ENCODE measurements at places on chromosomes 13 and 19.

DNA sequence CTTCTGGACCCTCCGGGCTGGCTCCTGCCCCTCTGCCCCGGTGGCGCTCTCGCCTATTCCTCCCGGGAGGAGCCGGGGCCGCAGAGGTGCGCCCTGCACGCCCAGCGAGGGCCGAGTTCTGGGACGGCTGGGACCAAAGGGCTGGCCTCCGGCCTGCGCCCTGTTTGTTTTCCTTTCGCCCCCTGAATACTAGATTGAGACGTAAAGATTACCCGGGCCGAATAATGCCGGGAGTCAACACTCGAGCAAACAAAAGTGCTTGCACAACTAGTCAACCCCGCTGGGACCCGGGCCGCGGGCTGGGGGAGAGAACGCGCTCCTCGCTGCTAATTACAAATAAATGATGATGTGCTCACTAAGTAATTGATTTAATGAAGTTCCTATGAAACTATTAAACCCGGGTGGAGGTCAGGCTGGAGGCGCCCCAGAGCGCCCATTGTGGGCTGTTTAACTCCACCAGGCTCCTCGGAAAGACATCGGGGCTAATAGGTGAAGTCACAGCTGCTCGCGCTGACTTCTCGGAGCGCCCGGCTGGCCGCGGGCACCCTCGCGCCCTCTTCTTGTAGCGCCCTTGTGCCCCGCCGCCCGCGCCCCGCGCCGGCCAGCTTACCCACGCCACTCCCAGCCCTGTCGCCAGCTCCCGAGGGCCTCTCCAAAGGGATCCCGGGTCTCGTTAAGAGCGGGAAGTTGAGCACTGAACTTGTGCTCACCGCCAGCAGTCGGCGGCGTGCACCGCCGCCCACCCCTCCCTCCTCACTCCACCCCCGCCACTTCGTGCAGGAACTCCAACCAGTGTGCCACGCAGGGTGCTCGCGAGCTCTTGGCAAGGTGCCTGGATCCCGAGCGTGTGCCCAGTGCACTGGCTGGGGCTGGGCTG is 14.9 kb downstream of the ZIC5 start:
- no peak for DNase-seq

DNA sequence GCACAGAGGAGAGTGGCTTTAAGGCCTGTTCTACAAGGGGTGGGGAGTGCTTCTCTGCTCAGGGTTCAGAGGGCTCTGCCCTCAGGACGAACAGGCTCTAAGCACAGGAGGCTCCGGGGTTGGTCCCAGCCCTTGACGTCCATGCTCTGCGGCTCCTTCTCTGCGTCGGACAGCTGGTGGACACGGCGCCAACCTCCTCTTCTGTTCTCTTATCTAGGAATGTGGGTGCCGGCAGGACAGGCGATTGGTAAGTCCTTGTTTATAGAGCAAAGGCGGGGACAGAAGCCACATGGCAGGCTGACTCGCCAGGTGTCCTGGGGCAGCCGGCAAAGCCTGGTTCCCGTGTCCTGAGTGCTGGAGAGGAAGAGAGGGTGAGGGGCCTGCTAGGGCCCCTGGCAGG is 8.4 kb upstream of the RPS15 start:
- DNase-seq = no peak

- DNase-seq = no peak
These were observed at the start of gene PRRG2 for GRCh38 chr19:49581007-49581508. Gene PRRG2 (plus strand): TSS chr19:49581316. CDS start chr19:49583220, 1,904 bp downstream.

DNA sequence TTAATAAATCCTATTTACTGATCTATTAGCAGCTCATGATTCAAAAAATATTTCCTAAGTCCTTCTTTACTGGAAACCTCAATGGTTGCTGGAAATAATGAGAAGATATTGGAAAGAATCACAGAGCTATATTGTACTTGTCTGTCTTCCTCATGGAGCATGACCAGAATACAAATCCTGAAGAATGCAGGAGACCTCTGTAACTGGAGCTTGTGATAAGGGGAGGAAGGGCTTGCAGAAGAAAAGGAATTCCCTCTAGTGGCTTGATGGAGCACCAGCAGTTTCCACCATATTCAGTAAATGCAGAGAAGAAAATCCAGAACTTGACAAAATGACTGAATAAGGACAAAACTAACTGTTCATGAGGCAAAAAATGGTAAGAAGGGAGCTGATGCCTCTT is 1333.1 kb downstream of the EFNB2 start:
- peak; percentile 58 for DNase-seq

DNA sequence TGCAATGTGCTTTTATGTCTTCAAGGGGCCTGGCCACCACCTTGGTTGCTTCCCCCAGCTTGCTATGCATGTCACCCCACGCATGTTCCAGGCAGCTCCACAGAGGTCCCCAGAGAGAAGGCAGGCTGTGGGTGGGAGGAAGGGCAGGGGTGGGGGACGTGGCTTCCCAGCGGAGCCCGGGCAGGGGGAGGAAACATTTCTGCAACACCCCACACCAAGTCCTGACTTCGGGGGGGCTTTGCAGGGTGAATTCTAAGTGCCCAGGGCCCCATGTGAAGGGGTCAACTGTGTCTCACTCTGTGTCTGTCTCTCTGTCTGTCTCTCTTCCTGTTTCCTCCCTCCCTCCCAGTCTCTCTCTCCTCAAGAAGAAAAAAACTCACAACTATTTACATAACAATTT is 39.6 kb downstream of the LTBP4 start:
- DNase-seq = no peak

- no peak for DNase-seq
These were observed 3.0 kb downstream of the KCNC3 start for GRCh38 chr19:50326101-50326664.

GRCh38 chr19:13764101-13764807 is at the start of gene MRI1:
Gene MRI1 (plus strand): TSS chr19:13764522. CDS start chr19:13764589, 67 bp downstream.
- DNase-seq = peak; percentile 83

- DNase-seq = no peak
These were observed 162.8 kb upstream of the SOX1 start for GRCh38 chr13:111904166-111904565.

GRCh38 chr13:21478881-21479808 is 20.0 kb upstream of the ZDHHC20 start:
- peak; percentile 88 for DNase-seq

DNA sequence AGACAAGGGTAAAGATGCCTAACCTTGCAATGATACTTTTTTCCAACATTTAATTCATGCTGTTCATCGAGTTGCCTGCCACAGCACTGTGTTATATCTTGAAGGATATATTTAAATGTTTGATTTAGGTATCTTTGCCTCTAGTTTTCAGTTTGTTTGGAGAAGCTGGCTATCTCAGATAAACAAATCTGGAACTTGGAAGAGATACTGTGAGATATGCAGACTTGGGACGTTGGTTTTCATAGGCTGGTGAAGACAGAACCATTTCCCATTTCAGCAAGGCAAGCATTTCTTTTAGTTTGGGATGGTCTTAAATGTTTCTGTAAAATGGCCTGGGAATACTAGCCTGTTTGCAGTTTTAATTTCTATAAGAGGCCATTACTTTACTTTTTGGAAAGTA is 3.3 kb downstream of the RNASEH2B start:
- DNase-seq = peak; percentile 20

DNA sequence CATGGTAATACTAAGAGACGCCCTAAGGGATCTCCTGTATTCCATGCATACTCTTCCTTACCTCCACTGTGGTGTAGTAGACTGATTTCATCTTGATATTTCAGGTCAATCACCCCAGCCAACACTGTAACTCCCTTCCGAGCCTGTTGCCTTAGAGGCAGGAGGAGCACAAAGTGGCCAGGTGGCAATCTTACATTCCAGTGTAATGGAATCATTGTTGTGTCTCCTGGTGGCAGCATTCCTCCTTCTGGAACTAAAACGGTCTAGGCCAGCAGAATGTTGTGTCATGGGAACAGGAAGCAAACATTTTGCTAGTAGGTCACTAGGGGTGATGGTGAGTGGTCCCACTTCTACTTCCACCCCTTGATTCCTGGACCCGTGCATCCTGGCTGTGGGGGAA is 405.7 kb upstream of the SLC10A2 start:
- no peak for DNase-seq

GRCh38 chr13:109301726-109302125 is 484.7 kb downstream of the IRS2 start:
- no peak for DNase-seq

- DNase-seq = no peak
These were observed 56.6 kb downstream of the COG3 start for GRCh38 chr13:45521297-45521696.

DNA sequence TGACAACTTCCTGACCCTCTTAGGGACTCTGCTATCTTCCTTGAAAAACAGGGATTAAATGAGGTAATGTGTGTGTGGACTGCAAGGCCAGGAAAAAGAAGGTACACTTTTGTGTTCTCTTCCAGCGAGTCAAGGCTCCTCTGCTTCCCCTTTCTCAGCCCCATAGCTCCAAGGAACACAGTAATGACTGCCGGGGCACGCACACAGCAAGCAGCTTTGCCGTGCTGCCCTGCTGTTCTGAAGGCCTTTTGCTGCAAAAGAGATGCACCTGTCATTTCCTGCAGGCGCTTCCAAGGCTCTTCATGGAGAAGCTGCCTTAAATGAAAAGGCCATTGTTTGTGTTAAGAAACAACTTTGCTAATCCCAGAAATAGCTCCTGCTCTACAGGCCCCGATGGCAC is 84.6 kb downstream of the CYSLTR2 start:
- no peak for DNase-seq

- DNase-seq = no peak
These were observed 33.3 kb downstream of the MCF2L start for GRCh38 chr13:113002206-113002912.

DNA sequence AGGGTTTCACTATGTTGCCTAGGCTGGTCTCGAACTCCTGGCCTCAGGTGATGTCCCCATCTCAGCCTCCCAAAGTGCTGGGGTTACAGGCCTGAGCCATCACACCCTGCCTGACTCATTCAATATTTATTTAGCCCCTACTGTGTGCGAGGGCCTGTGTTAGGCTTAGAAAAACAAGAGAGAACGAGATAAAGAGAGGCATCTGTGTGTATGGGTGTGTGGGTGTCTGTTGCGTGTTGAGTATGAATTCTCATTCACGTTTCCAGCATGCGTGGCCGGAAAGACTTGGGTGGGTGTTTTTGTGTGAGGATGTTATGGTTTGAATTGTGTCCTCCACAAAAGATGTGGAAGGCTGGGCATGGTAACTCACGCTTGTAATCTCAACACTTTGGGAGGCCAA is 9.5 kb downstream of the GADD45B start:
- DNase-seq = no peak

- no peak for DNase-seq
These were observed 133.9 kb upstream of the TMTC4 start for GRCh38 chr13:100808330-100809128.

DNA sequence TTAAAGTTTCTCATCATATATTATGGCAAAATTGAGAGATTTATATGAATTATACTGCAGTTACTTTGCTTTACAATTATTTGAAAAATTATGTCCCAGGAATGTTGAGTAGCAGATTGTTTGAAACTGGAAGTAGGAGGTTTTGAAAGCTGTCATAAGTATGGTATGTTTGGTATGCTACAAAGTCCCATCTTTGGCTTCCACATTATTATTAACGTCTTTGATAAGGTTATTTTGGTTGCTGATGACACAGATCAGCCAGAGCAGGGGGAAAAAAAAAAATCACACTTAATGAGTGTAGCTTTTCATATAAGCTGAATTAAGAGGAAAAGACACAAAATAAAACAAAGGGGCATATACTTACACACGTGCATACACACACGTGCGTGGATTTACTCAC is 130.1 kb downstream of the SLITRK1 start:
- DNase-seq = peak; percentile 8
